Cerebellar nuclear complex (tissue), 1 donor: ENCODE measurements at places on chromosomes 7 and 10.

- no peak for DNase-seq
Observed at GRCh38 chr10:27685681-27686080, 59.9 kb downstream of the MKX start.

DNA sequence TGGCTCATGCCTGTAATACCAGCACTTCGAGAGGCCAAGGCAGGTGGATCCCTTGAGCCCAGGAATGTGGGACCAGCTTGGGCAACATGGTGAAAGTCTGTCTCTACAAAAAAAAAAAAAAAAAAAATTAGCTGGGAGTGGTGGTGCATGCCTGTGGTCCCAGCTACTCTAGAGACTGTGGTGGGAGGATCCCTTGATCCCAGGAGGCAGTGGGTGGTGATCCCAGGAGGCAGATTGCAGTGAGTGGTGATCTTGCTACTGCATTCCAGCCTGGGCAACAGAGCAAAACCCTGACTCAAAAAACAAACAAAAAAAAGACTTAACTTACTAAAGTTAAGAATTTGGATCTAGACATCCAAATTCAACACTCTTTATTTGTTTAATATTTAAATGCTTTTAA is 10.2 kb upstream of the ADO start:
- DNase-seq, result no peak

DNA sequence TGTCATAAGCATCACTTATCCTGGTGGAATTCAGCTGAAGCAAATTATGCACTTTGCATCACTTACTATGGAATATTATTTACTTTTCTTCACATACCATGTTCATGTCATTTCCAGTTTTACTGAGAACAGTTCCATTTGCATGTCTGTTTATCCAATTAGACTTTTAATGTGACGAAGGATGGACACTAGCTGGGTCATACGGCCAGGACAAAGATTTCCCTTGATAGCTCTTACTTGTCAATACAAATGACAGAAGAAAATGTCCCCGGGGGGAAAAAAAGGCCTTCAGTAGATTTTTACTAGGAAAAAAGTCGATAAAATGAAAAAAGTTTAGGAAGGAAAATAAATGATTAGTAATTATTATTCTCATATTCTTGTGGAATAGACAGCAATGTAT is 106.6 kb downstream of the RAPGEF5 start:
- DNase-seq, result no peak

DNA sequence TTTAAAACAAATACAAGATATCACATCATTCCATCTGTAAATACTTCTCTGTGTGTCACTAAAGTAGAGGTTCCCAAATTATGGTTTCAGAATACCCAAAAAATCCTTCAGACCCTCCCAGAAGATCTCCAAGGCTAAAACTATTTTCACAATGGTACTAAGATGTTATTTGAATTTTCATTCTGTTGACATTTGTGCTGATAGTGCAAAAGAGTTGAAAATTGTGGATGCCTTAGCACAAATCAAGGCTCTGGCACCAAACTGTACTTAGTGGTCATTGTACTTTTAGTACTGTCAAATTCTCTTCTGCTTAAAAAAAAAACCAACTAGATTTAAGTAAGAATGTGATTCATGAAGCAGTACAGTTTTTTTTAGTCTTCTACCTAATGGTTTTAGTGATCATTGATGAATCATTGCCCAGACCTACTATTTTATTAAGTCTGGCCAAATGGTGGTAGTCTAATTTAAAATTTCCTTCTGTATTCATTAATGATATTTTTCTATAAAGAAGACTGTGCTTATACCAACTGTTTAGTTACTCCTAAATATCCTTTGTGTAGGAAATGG is 50.5 kb downstream of the TPST1 start:
- no peak for DNase-seq

GRCh38 chr7:107408349-107408748 is 61.5 kb upstream of the GPR22 start:
- DNase-seq, result no peak

DNA sequence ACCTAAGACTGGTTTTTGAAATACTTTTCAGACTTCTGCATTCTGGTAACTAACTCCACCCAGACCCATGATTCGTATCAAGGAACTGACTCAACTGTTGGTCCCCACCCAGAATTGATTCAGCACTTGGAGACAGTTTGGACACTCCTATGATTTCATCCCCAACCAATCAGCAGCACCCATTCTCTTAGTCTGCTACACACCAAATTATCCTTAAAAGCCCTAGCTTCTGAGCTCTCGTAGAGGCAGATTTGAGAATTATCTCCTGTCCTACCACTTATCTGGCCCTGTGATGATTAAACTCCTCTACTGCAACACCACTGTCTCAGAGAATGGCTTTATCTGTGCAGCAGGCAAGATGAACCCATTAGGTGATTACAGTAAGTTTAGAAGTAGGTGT is 7.7 kb upstream of the GSTO1 start:
- no peak for DNase-seq

DNA sequence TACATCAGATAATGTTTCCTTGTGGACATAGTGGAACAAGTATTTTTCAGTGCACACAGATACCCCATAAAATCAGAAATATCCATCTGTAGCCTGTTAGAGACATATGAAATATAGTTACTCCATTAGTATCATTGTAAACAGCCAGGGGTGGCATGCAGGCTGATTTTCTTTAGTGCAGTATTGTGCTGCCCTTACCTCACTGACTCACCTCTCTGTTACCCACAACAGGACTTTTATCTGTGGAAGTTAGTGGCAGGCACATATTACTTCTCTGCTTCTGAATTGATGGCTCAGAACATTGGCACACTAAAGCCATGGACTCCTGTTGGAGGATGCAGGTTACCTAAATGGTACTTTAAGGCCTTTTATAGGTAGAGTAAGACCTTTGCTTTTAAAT is 70.0 kb downstream of the SLC25A40 start:
- DNase-seq, result no peak

DNA sequence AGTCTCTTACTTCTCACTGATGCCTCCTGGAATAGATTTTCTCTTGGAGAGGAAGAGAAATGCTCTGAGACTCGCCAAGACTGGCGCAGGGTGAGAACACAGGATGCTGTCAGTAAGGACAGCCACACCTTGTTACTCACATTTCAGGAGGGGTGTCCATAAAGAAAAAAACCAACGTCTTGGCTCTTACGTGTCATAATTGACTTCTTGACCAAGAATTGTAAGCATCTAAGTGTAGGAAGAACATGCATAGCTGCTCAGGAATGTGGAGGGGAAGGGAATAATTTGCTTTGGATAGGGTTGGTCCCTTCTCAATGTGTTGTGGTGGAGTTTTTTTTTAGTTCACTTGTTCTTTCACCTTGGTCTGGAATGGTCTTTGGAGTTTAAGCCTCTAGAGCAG is 43.8 kb upstream of the ZNF438 start:
- no peak for DNase-seq

- DNase-seq, result no peak
Observed at GRCh38 chr7:30659312-30659711, 22.9 kb downstream of the CRHR2 start.

DNA sequence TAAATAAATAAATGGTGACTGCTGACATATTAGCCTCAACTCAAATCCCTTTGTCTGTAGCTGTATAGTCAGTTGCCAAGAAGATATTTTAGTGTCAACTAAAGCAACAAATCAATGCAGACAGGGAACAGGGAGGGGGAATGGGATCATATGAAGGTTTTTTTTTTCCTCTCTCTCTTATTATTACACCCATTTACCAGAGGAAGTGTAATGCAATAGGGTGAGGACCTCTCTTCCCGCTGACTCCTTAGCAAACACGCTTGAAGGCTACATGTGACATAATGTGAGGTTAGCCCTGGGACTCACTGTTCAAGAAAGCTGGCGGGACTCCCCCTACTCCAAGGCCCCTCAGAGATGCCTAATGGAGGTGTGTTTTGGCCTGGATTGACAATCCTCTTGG is 88.2 kb downstream of the CHRM2 start:
- no peak for DNase-seq

DNA sequence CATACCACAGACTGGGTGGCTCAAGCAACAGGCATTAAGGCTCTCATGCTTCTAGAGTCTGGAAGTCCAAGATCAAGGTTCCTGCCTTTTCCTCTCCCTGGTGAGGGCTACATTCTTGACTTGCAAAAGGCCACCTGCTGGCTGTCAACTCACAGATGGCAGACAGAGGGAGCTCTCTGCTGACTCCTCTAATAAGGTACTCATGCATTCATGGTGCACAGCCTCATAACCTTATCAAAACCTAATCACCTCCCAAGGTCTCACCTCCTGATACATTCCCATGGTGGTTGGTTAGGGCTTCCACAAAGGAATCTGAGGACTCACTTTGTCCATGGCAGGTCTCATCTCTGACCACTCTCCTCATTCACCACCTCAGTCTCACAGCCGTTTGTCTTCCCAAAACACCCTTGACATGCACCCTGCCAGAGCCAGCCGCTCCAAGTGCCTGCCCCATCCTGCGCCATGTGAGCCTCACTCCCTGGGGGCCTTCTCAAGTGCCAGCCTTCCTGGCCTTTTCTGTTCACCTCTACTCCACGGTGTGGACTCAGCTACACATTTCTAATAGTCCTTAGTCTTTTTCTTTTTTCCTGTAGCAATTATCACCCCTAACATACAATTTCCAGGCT is 400.3 kb upstream of the ADARB2 start:
- DNase-seq, result no peak

- DNase-seq, result no peak
Observed at GRCh38 chr7:25075459-25075858, 49.6 kb downstream of the CYCS start.

DNA sequence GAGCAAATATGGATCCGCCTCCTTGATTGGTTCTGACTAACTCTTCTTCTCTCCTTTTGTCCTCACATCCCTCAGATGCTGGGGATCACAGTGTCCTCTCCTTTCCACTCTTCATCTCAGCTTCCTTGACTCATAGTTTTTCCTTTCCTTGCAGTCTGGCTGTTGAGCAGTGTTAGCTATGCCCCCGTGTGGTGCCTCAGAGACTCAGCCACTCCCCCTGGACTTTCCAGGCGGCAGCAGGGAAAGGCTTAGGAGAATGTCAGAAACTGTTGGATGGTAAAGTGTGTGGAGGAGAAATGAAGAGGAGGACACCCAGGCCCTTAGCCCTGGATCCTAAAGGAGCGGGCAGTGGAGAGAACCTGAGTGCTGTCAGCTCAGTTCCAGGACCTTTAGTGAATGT is 267.5 kb downstream of the CELF2 start:
- DNase-seq, result no peak

DNA sequence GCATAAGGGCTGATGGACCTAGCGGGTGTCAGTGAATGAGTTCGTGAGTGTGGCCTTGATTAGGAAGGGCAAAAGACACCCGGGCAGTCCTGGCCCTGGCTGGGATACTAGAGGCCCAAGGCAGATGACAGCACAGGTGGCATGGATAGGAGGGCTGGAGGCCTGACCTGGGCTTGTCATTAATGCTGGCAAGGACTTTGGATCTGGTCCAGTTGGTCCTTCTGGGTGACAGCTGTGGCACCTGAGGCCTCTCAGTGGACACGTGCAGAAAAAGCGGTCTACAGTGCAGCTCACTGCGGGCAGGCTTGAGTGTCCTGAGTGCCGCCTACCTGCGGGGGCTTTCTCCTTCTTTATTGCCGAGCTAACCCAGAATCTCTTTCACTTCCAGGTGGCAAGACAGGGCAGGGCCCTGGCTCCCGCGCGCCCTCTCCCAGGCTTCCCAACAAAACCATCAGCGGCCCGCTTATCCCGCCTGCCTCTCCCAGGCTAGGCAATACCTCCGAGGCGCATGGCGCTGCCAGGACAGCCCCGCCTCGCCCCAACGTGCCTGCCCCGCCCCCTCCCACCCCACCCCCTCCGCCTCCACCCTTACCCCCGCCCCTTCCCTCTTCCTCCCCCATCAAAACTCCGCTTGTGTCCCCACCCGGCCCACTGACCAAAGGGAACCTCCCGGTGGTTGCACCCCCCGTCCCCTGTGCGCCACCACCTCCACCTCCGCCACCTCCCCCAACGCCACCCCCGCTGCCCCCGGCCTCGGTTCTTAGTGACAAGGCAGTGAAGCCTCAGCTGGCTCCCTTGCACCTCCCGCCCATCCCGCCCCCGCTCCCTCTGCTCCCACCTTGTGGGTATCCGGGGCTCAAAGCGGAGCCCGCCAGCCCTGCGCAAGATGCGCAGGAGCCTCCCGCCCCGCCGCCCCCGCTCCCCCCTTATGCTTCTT is 77.4 kb downstream of the WIPF3 start:
- peak; percentile 70 for DNase-seq

DNA sequence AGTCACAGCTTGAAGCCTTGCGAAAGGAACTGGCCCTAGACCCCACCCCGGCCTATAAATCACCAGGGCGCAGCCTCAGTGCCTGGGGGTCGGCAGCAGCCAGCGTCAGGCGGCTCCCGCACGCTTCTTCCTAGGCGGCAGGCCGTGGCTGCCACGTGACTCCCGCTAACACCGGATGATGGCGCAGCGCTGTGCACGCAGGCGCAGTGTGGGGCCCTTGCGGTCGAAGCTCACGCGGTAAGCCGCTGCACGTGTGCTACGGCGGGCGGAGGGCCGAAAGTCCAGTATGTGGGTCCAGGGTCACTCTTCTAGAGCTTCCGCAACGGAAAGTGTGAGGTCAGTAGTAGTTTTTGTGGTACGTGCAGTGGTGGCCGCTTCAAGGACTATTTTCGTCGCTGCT is at the start of gene STK31:
Gene STK31 (plus strand): TSS at position 220 of the 400 bp plus-strand sequence. CDS start 67 bp downstream, at position 287.
- DNase-seq, result no peak

DNA sequence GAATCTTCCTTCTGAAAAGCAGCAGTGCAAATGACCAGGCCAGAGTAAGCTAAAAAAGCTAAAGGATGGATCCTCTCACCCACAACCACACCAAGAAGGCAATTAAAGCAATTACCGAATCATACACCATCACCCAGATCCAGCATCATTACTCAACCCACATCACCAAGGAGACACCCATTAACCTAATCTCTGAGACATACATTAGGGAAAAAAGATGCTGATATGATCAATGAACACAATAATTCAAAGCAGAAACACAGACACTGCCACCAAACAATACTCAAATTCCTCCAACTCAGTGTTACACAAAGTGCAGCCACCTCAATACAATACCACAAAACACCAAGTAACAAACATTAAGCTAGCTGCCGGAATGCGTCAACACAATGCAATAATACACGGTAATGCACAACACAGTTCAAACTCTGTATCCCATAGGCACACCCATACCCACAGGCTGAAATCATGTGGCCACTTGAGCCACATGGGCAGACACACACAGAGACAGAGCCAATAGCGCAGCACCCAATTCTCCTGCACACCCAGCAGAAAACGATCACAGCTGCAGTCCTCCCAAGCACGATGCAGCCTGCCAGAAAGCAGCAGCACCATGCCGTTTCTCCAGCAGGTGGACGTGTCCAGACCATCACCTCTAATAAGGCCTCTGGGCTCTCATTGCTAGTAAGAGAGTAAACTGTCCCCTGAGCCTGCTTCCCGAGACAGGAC is 21.5 kb downstream of the PAX2 start:
- DNase-seq, result no peak

GRCh38 chr7:42128703-42129102 is 108.3 kb downstream of the GLI3 start:
- DNase-seq, result no peak

DNA sequence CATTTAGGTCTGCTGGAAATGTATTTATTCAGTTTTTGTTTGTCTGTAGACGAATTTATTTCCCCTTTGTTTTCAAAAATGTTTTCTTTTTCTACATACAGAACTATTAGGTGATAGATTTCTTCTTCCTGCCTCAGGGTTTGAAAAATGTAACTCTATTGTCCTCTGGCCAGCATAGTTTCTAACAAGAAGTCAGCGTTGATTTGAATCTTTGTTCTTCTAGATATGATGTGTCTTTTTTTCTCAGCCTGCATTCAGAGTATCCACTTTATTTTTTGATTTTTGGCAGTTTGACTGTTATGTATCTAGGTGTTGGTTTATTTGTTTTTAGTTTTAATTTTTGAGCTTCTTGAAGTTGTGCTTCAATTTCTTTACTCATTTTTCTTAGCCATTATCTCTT is 7.5 kb upstream of the OR2F1 start:
- DNase-seq, result no peak

- no peak for DNase-seq
Observed at GRCh38 chr10:129939416-129940275, 24.4 kb downstream of the EBF3 start.
